ENCODE measurements at places on chromosomes 4 and X.
A peak's percentile ranks its signal among the peaks of the same experiment; 100 is the strongest.

DNA sequence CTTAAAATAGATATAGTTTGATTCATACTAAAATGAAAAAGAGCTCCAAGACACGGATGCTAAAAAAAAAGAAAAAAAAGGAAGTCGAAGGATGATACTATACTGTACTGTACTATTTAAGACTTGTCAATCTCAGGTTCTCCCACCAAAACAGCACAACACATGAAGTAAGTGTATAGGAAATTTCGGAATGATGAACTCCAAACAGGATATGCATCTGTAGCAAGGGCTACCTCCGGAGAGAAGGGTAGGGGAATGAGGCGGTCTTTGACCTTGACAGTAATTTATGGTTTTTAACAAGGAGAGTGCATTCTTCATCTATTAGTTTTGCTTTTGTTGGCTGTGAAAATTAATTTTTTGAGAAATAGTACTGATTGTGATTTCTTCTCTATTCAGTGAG is 541 bp upstream of the FIP1L1 start:
- no peak for DNase-seq

DNA sequence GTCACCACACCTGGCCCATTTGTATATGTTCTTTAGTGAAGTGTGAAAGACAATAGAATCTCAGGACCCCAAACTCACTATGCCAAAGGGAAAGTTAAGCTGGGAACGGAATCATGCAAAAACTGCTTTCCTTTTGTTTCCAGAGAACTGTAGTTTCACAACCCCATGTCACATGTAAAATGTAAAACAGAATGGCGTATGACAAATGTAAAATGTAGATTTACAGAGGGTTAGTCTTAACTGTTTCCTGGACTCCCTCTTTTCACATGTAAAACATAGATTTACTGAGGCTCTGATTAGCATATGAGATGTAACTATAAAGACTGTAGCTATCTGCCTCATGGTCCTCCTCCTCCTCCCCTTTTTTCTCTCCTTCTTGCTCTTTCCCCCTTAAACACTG is 66.3 kb downstream of the ABLIM2 start:
- DNase-seq: no peak

GRCh38 chr4:128287141-128287870 is at the start of gene PGRMC2:
TSS of gene PGRMC2 (minus strand) at chr4:128287813. CDS start at chr4:128287790, 23 bp downstream.
- DNase-seq: peak; percentile 17

DNA sequence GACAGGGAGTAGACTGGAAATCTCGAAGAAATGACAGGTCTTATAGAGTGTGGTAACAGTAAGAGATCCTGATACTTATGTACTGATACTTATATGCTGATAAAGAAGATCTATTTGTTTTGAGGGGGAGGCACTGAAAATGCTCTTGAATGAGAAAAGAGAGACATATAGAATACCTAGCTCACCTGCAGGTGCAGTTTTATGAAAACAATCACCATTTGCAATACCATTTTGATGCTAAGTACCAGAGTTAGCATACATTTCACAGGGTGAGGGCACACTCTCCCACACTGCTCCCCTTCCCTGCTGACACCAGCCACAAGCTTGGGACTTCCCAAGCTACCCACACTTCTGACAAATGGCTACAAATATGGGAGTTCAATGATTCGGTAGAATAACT is 1490.1 kb upstream of the IGFBP7 start:
- DNase-seq: no peak

DNA sequence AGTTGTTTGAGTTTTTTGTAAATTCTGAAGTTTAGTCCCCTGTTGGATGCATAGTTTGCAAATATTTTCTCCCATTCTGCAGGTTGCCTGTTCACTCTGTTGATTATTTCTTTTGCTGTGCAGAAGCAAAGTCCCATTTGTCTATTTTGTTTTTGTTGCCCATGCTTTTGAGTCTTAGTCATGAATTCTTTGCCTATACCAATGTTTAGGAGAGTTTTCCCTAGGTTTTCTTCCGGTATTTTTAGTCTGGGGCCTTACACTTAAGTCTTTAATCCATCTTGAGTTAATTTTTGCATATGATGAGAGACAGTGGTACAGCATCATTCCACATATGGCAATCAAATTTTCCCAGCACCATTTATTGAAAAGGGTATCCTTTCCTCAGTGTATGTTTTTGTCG is 405.8 kb upstream of the RPS6KA3 start:
- DNase-seq: no peak

- DNase-seq: peak; percentile 47
Observed at GRCh38 chr4:128812442-128813235, 3.1 kb downstream of the JADE1 start.

DNA sequence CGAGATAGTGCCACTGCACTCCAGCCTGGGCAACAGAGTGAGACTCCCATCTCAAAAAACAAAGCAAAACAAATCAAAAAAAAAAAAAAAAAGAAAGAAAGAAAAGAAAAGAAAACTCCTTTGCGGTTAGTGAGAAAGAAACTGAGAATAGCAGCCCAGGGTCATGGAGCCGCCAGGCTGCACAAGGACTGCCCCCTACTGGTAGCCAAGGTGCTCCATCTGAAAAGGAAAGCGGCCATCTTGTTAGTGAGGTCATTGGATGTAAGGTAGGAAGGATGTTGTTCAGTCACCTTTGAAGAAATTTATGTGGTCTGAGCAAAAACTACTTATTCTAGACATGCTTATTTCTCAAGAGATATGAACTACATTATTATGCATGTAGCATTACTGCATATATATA is 660.6 kb upstream of the TENM3 start:
- DNase-seq: no peak

- peak; percentile 78 for DNase-seq
Observed at GRCh38 chr4:37601531-37601930, 84.6 kb downstream of the RELL1 start.

DNA sequence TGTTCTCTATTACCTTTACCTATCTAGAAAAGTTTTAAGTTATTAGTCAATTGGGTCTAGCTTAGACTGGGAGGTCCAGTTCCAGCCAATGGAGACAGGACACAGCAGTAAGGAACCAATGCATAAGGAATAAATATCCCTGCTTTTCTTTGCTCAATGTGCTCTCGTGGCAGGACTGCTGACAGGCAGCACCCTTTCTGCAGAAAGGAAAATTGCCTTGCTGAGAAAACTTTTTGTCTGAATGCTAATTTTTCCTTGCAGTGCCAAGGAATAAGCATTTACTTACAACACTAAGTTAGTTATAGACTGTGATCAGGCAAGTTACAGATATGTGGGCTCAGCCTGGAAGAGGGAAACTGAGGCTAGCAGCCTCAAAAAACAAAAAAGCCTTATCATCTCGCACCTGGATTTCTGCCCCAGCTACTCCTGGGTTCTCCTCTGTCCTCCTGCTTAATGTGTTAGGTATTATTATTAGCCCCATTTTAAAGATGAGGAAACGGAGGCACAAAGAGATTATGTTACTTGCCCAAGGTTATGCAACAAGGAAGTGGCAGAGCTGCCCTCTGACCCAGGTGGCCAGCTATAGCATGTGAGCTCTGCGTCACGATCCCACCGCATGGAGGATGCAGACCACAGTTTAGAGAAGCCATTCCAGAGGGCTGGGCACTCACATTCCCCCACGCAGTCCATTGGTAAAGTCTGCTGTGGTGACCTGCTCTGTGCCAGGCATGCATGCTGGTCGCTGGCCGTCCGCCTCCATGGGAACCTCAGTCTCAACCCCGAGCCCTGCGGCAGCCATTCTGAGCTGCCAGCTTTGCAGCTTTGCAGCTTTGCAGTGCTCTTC is 40.5 kb upstream of the C4orf50 start:
- DNase-seq: no peak

DNA sequence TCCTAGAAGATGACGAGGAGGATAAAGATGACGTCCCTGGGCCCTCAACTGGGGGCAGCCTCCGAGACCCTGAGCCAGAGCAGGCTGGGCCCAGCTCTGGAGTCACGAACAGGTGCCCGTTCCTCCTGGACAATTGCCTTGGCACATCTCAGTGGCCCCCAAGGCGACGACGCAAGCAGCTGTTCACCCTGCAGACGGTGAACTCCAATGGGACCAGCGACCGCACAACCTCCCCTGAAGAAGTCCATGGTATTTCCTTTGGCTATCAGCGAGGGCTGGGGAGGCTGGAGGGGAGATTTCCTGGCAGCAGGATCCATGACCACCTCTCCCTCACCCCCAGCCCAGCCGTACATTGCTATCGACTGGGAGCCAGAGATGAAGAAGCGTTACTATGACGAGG is 11.9 kb downstream of the USP11 start:
- no peak for DNase-seq

DNA sequence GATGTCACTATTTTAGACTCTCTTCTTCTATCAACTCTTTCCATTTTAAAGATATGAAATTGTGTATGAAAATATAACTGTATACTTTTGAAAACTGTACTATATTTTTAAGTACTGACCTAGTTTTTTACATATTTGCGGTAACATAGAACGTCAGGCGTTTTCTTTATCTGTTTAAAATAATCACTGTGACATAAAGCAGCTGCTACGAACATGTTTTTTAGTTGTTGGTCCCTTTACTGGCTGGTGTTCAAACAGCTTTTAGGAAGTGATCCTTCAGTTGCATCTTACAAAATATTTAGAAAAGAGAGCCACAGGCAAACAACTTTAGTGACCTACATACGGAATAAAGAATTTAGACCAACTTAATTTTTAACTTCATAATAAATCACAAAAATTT is 73.1 kb downstream of the METTL14 start:
- DNase-seq: no peak

DNA sequence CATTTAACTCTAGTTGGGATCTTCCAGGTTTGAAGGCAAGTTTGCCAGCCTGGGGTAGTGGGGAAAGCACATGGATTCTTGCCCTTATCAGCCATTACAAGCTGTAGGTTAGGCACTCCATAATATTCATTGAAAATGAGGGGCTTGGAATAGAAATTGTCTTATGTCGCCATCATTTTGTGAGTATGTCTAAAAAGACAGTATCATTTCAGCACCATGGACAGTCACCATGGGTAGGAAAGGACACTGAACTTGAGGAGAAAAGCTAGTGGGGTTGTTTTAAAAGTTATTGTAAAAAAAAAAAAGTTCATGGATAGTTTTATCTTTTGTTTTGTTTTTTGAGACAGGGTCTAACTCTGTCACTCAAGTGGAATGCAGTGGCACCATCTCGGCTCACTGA is 356.1 kb downstream of the HNRNPD start:
- peak; percentile 14 for DNase-seq

- no peak for DNase-seq
Observed at GRCh38 chr4:174218127-174218790, 65.2 kb downstream of the FBXO8 start.

GRCh38 chrX:83892433-83892832 is 31.5 kb downstream of the CYLC1 start:
- no peak for DNase-seq

GRCh38 chr4:181958446-181958845 is 284.8 kb upstream of the TENM3 start:
- DNase-seq: no peak

DNA sequence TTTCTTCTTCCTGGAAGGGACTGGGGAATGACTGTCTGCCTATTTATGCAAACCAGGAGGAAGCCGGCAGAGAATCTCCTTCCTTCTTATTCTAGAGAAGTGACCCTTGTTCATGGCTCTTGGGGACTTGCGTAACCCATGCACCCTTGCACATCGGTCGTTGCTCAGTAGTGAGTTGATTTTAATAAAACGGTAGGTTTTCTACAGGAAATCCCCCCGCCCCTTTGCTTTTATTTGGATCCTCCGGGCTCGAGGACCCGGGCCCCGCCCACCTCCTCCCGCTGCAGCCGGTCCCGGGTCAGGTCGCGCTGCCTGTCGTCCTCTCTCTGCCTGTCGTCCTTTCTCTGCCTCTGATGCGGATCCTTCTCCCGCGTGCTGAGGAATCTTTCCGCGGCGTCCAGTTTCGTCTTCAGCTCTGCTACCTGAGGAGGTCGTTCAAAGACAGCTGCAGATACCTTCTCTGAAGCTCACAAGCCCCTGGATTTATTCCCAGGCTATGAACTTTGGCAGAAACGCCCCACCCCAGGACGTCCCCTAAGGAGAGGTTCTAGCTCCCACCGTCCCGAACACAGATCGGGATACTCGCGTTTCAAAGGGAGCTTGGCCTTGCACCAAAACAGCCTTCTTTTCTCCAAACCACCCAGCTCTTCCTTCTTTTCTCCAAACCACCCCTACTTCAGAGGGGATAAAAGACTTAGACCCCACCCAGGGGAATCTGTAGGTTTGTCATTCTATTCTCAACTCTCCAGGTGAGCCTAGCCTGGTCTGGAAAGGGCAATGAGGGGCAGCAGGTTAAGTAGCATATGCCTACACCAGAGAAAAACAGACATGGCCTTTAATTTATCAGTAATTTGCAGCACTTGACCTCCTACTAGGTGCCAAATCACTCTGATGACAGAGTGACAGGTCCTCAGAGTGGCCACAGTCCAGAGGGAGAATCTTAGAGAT is 7.0 kb downstream of the TNIP3 start:
- peak; percentile 94 for DNase-seq

- no peak for DNase-seq
Observed at GRCh38 chrX:724256-724655, 93.7 kb downstream of the SHOX start.

DNA sequence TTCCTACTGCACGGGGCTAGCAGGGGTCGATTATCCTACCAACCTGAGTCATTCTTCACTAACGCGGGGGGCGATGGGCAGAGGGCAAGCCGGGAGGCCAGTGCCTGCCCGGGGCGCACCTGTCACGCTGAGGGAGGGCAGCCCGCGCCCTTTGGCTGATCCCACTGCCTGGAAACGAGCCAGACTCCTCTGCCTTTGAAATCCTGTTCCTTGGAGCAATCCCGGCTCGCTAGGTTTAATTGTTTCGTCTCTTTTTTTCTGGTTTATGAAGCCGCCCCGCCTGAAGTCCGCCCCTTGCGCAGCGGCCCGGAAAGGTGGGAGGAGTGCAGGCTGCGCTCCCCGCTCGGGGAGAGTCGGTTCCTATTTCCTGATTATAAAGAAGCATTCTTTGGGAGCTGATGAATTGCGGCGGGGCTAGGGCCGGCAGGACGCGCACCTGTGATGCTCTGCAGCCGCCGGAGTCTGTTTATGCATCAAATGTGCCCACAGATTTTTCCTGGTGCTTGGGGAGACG is 484.2 kb downstream of the BCOR start:
- DNase-seq: no peak

GRCh38 chr4:114296126-114296525 is 302.5 kb upstream of the UGT8 start:
- no peak for DNase-seq

- DNase-seq: no peak
Observed at GRCh38 chr4:84158670-84159069, 340.4 kb downstream of the NKX6-1 start.

DNA sequence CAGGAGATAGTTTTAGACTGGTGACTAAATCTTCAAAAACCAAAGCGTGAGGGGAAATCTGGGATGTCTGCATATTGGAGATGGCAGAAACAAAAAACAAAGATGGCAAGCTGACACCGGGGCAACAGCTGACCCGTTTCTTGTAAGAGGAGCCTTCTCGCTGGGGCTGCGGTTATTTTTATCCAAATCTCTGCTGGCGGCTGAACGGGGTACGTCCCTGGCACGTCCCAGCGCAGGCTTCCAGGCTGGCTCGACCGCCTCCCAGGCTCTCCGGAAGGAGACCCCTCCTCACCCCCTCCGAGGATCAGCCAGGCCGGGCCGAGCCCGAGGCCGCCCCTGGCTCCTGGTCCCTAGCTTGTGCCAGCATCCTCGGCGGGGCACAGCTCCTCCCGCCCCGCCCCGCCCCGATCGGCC is 403 bp downstream of the SGCB start:
- no peak for DNase-seq
